Central memory CD8-positive, alpha-beta T cell (primary cell): ENCODE measurements at places on chromosomes 13 and 19.

DNA sequence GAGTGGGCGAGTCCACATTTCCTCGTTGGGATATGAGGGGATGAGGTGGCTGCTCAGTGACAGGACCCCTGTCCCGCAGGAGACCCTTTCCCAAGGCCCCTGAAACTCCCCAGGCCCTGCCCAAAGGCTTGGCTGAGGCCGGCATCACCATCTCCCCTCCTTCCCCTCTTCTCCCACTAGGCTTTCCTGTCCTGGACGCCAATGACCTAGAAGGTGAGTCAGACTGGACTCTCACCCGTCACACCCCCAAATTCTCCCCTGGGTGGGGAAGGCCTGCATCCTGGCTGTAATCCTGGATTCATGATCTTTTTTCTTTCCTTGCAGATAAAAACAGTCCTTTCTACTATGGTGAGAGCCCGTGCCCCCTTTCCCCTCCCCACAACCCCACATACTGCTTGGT is 5.3 kb downstream of the FXYD3 start:
- no peak for DNase-seq

GRCh38 chr19:54523403-54523802 is 20.8 kb downstream of the LAIR2 start:
- DNase-seq, result no peak

- DNase-seq, result no peak
These were observed at the start of gene OR7D2 for GRCh38 chr19:9178901-9179300. Gene OR7D2, plus strand, starts transcription at chr19:9178979. Its CDS starts 6,803 bp downstream, at chr19:9185782.

- DNase-seq, result no peak
These were observed 680.8 kb downstream of the LIG4 start for GRCh38 chr13:107534548-107534947.

DNA sequence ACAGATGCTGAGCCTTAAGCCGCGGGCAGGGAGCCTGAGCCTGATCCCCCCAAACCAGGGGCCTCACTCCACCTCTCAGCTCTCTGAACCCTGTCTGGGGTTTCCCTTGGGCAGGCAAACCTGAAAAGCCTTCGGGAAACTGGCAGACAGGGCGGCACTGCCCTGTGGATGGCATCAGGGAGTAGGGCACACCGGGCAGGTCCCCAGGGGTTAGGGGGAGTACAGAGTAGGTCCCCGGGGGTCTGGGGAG is 9.7 kb downstream of the MKNK2 start:
- DNase-seq, result no peak

DNA sequence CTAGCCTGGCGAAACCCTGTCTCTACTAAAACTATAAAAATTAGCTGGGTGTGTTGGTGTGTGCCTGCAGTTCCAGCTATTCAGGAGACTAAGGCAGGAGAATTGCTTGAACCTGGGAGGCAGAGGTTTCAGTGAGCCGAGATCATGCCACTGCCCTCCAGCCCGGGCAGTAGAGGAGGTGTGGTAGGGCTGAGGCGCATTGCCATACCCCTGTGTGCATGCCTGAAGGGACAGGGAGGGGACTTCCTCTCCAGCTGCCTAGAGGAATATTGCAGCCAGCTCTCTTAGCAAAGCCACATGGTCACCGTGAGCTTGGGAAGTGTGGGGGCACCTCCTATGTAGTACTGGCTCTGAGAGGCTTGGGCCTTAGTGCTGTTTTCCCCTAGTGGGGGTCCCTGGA is 29.2 kb upstream of the PEPD start:
- no peak for DNase-seq

DNA sequence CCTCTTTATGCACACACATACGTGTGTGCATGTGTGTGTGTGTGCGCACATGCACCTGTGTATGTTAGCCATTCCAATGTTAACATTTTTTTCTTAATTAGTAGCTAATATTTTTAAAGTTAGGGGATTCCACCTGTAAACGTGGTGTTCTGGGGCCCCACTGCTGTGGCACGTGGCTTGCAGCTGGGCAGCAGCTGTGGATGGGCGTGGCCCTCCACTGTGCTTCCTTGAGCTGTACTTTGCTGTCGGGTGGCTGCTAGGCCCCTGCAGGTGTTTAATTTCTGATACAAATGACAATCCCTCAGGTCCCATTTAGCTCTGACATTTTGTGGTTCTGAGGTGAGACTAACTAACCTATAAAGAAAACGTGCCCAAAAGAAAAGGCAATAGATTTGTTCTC is 58.9 kb upstream of the GJB6 start:
- DNase-seq, result no peak

GRCh38 chr13:33016414-33017322 is at the start of gene KL:
Gene KL, plus strand, starts transcription at chr13:33016423. Its CDS starts 18 bp downstream, at chr13:33016441.
- no peak for DNase-seq

- DNase-seq, result no peak
These were observed 79.3 kb upstream of the TEX29 start for GRCh38 chr13:111241006-111241755.

DNA sequence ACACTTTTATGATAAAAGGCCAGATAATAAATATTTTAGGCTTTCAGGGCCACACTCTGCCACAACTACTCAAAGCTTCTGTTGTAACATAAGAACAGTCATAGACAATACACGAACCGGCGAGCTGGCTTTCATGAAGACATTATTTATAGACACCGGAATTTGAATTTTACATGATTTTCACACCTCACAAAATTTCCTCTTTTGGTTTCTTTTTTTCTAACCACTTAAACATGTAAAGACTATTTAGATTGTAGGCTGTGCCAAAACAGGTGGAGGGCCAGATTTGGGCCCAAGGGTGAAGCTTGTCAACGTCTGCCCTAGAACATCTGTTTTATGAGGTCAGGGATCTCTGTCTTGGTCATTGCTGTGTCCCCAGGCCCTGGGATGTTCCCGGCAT is 29.7 kb upstream of the FXYD3 start:
- no peak for DNase-seq

DNA sequence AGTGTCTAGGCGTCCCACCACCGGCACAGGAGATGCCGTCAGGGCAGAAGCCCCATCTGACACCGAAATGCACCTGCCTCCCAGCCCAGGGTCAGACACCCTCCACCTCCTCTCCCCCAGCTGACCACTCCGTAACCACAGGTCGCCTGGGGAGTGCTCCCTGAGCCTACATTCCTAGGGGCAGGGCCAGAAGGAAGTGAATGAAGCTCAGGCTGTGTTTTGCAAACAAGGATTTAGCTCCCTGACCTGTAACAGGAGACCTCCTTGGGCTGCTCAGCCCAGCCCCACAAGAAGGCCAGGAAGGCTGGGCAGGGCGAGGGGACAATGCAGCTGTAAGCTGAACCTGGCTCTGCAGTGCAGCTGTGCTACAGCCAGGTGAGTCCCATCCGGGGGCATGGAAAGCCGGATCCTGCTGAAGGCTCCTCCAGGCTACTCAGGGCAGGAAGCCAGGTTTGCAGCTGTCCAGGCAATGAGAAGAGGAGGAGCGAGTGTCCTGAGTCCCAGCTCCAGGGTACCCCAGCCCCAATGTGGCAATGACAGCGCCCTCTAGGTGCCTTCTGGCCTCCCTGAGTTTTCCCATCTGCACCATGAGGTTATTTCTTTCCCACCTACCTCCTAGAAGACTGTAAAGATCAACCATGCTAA is 42.1 kb downstream of the RHPN2 start:
- DNase-seq, result no peak

DNA sequence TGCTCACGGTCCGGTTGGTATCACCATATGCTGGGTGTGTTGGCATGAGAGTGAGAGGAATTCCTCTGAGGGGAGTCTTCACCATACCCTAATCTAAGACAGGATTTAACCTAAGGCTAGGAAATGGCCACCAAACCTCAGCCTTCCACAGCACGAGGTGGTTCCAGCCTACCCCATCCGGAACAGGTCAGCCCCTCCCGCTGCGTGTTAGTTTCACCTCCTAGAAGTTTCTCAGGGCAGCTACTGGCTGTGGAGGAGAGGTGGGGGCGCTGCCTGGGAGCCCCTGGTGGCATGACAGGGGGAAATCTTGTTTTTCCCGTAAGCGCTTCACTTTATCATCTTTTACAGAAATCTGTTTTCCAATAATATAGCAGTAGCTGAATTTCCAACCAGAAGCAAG is 55.1 kb downstream of the RGCC start:
- no peak for DNase-seq

DNA sequence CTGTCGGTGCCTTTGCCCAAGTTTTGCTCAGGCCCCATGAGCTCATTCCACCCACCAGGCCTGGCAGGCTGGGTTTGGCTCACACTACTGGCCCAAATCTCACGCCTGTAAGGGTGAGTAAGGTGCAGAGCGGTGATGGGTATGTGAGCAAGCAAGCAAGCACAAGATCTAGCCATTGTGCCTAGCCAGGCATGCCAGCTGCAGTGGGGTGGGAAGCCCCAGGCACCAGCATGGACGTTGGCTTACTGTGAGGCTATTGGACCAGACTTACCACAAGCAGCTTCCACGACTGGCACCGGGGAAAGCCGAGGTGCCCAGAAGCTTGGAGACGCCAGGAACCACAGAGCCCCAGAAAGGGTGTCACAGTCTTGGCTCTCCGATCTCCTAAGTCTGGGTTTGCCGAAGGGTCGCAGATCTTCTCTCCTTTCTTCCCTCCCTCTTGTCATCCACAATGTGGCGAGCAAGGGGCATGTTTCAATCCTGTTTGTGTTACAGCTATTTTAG is 2659.4 kb upstream of the PCDH20 start:
- DNase-seq, result no peak

- no peak for DNase-seq
These were observed 199.5 kb downstream of the SUCLA2 start for GRCh38 chr13:47801555-47801954.

DNA sequence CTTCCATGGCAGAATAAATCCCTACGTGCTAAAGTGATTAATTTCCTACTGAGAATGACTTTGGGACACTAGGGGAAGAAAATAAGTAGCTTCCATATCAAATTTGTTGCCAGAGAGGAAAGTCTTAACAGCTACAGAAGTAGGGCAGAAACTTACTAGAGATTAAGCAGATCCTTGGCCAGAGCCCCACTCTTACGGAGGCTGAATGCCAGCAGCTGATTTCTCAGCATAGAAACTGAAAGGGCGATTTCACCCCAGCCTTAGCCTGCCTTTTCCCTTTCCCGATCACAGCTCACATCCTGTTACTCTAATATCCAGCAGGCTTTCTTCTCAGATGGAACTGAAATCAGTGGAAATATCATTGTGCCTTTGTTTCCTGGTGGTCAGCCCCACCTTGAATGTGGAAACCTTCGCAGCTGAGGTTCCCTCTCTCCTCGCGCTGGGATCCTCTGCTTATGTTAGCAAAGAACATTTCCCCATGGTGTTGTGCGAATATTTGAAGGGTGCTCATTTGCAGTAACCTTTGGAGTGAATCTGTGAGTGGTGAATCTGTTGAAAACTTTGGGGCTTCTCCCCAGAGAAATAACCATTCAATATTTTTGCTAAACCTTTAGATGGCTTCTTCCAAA is 8.4 kb downstream of the FAM124A start:
- no peak for DNase-seq

GRCh38 chr19:46954502-46954992 is 65.1 kb upstream of the NPAS1 start:
- DNase-seq, result no peak

DNA sequence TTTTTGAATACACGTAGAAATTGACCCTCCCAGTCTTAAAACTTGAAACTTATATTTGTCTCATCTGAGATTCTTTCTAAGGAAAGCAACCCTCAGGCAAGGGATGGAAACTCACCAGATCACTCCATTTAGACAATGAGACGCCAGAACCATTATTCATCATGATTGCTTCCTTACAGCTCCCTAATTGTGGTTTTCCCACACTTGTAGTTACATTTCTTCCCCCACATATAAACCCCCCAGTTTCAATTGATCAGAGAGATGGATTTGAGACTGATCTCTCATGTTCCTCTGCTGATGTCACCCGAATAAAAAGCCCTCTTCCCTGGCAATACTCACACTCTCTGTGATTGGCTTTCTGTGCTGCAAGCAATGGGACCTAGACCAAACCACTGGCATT is 197.9 kb upstream of the STARD13 start:
- DNase-seq, result no peak

DNA sequence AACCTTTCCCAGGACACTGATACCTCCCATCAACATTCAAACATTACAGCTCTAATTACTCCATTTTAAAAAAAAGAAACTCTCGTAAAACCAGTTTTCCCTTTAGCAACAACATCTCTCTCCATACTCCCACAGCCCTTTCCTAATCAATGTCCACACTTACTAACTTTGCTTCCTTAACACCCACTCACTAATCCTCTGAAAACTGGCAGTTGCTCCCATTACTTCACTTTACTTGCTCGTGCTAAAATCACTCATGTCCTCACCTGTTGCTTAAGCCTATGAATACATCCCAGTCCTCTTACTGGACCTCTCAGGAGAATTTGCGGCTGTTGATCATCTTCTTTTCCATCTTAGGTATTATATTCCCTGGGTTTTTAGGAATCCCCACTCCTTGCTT is 44.8 kb downstream of the RBM26 start:
- DNase-seq, result no peak

- no peak for DNase-seq
These were observed 23.6 kb downstream of the DOCK9 start for GRCh38 chr13:98954313-98954712.

DNA sequence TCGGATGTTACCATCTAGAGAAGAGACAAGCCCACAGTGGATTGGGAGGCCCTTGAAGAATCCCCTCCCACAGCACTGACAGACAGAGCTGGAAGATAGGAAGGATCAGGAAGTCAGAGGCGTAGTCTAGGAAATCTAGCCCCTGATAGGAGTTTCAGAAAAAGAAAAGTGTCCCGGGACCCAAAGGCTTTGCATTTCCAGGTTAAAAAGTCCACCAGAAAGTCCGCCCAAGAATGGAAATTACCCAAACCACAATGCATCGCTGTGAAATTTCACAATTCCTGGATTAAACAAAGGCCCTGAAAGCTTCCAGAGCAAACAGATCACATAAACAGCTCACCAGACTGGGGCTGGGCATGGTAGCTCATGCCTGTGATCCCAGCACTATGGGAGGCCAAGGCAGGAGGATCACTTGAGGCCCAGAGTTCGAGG is 146.9 kb downstream of the KDM4B start:
- DNase-seq, result no peak

DNA sequence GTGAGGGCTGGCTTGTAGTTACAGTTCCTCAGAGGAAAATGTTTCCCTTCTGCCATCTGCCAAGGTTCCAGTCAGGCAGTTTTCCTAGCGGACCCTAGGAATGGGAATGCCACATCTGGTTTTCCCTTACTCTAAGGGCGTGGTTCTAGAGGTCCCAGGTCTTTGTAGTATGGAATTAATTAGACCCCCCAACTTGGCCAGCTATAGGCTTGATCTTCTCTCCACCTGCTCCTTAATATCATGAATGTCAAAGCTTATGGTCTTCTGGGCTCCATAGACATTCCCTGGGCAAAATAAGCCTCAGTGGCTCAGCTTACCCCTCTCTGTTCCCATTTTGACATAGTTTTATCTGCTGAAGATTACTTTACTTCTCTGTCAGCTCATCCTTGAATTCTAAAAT is 70.0 kb downstream of the ZNF568 start:
- no peak for DNase-seq

GRCh38 chr13:41678249-41678648 is 220.9 kb downstream of the RGCC start:
- no peak for DNase-seq

DNA sequence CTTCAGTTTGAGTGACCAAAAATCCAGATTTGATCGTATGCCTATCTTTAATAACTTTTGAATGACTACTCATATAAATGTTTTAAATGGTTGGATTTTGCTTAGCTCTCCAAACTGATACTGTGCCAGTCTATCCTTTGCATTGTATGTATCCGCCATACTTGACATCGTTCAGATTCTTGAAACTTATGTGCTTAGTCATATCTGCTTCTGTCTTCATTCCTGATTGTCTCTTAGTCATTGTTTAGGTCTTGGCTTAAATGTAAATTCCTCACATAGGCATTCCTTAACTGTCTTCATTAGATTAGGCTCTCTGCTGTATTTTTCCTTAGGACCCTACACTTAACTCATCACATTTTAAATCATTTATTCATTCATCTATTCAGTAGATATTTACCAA is 126.0 kb downstream of the PCCA start:
- no peak for DNase-seq
